Right ventricle myocardium inferior (tissue), 1 donor: ENCODE measurements at places on chromosomes 1 and 21.

GRCh38 chr1:223199094-223199647, 56.1 kb upstream of the TLR5 start:
- DNase-seq = no peak

- DNase-seq = no peak
These were observed 298.3 kb downstream of the PDE4B start for GRCh38 chr1:66090859-66091457.

DNA sequence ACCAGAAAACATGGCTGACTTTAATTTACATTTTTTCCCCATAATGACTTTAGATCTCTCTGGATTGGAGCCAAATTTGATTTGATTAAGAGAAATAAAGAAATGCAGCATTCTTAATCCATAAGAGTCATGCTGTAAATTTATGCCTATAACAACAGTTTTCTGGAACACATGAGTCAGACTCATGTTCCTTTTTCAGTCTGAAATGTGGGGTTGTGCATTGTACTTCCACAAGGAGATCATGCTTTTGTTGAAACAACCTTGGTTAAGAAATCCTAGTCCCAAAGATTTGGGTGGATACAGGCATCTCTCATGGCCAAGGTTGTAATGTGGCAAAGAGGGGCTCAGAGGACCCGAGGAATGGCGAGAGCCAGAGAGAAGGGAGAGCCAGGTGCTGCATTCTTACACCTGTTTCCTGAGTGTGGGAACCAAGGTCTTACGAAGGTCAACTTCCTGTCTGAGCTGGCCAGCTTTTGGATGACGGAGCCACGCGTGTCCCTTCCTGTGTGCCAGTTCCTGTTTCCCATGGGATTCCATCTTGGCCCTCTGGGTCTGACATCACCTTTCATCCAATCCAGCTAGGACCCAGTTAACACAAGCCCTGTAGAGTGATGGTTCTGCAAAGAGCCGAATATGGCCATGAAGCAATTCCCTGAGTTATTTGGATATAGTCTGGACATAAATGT, 23.1 kb downstream of the CLDN14 start:
- no peak for DNase-seq

- DNase-seq = peak; percentile 53
These were observed 4.4 kb upstream of the ASCL5 start for GRCh38 chr1:201131398-201131797.

DNA sequence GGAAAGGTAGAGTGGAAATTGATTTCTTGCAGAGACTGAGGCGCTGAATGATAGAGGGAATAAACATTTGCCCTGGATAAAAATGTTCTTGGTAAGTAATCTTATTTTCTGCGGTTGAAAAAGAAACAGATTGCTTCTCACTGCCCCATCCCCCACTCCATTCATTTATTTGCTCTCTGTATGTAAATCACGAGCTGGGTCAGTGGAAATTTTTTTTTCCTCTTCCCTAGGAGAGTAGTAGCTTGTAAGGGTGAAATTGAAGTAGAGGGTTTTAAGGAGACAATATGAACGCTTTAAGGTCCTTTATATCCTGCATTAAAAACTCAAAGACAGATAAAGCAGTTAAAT, 1.4 kb upstream of the BRINP3 start:
- no peak for DNase-seq

- no peak for DNase-seq
These were observed 29.2 kb downstream of the INKA2 start for GRCh38 chr1:111709986-111710385.

- no peak for DNase-seq
These were observed 490.5 kb upstream of the CHRM3 start for GRCh38 chr1:238895911-238896310.

DNA sequence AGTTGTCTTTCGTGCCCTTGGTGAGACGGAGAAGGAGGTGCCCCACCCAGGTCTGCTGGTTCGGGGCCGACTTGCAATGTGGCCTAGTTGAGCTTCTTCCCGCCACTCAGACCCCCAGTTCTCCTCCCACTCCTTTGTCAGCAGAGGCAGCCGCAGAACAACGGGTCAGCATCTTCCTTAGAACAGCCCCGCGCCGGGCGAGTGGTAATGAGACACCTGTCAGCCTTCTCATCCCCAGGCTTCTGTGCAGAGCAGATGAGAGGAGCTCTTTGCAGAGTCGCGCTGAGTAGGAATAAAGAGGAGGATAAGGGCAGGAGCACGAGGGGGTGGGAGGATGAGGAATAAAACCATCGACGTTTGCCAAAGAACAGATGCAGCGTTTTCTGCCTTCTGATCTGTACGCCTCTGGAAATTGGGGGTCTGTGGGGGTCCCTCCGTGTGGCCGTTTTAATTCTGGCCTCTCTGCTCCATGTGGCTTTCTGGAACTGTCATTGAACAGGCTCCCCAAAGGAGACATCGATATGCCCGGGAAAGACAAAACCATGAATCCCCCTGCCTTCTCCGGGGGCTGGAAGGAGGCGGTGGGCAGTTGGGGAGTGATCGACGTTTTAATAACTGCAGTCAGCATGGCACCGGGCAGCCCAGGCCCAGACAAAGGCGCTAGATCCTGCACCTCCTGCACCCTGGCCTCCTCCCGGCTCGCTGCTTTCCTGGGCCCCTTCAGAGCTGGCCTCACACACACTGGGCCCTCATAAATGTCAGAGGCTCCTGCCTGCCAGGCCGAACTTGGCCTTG, 27.5 kb upstream of the IGSF21 start:
- DNase-seq = no peak

GRCh38 chr1:3429320-3429719, 25.1 kb upstream of the ARHGEF16 start:
- DNase-seq = peak; percentile 53

GRCh38 chr21:29219165-29219770, 79.5 kb upstream of the BACH1 start:
- DNase-seq = no peak
